ENCODE measurements at places on chromosomes 13 and 19.

DNA sequence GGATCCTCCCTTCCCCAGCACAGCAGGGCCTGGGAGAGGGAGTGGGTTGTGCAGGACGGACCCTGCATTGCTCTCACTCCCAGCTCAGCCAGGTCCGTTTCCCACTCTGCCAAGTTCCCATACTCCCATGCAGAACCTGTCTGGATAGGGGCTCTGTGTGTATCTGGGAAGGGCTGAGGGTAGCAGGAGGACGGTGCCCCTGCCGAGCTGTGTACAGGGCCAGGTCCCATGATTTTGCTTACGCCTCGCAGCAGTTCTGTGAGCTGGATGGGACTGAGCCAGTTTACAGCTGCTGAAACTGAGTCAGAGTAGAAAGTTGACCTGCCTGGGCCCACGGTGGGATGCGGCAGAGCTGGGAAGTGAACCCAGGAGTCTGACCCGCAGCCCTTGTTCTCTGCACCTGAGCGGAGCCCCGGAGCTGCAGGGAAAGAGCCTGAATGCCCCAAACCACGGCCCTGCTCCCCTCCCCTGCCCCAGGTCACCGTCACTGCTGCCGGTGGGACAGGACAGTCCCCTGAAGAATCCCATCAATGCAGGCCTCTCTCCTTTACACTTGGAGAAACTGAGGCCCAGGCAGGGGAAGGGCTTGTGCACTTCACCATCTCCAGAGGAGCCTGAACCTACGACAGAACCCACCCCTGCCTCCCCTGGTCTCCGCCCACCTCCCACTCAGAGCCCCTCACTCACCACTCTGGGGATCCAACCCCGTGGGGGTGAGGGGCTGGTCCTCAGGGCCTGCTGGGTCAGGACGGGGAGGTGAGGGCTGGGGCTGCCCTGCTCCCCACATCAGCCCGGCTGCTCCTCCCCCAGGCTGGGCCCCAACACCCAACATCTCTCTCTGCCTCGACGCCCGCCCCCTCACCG, 3.5 kb downstream of the LILRB5 start:
- no peak for DNase-seq

DNA sequence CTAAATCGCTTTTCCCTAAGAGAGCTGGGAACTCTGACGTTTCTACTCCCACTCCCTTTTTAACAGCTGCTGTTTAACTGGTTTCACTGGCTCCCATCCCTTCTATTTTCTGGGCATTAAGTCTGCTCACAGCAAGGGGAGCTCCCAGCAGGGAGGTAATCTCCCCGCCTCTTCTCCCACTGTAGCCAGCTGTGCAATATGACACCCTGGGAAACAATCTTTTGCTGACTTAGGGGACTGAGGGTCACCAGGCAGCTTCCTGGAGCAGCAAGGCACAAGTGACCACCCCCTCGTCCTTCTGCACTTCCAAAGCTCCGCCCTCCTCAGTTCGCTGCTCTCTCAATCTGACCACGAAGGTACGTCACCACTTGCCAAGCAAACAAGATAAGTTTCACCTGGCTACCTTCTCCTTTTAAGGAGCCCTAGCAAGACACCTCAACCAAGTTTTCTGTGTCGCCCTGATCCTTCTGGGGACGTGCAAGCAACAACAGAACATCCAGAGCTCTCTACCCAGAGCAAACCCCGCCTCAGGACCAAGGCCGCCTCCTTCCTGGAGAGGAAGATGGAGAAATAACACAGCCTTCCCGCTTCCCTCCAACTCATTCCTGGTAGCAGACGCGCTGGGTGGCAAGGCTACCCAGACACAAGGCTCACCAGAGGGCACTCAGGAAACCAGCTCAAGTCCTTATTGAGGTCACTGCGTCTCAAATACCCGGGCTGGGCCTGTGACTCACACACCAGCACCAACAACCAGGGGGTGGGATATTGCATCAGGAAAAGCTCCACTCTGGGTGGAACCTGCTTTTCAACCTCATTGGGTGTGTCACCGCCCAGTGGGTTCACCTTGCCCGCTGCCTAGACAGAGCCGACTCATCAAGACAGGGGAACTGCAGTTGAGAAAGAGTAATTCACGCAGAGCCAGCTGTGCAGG, 92.4 kb downstream of the STK24 start:
- peak; percentile 87 for DNase-seq

DNA sequence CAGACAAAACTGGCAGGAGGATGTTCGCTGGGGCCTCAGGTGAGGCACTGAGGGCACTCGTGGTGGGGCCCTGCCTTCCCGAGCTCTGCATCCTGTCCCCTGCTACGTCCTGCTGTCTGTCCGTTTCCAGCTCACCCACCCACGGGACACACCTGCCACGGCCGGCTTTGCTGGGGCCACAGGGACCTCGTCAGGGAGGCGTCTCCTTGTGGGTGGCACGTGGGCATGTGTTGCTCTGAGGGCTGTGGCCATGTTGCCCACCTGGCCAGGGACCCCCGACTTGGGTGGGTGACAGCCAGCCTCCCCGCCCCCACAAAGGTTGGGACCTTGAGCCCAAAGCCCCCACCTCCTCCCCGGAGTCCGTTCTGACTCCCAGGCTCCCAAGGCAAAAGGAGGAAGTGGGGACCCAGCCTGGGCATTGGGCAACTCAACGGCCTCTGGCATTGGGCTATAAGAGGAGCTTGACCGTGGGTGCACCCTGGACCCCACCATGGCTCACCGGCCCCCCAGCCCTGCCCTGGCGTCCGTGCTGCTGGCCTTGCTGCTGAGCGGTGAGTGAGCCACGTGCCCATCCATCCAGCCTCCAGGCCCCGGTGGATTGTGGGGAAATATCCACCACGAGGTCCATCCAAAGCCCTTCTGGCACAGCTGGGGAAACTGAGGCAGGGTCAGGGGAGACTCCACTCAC, at the start of gene PRTN3:
Gene PRTN3 (plus strand): TSS at position 481 of the 688 bp plus-strand sequence. CDS start 10 bp downstream, at position 491.
- DNase-seq = no peak

GRCh38 chr19:43678512-43679261, 8.7 kb upstream of the PLAUR start:
- DNase-seq = no peak

DNA sequence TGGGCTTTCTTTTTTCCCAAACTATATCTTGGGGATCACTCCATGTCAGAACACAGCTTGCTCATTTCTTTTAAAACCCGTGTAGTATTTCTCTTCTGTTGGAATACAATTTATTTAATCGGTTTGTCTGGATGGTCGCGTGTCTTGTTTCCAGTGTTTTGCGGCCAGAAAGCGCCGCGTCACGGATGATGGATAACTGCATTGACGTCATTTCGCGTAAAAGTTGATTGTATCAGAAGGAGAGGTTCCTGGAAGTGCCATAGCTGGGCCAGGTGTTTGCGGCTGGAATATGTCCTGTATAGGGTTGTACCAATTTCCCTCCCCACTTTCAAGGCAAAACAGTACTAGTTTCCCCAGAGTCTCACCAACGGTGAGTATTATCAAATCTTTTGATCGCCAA, 9.7 kb downstream of the ACTL9 start:
- no peak for DNase-seq

DNA sequence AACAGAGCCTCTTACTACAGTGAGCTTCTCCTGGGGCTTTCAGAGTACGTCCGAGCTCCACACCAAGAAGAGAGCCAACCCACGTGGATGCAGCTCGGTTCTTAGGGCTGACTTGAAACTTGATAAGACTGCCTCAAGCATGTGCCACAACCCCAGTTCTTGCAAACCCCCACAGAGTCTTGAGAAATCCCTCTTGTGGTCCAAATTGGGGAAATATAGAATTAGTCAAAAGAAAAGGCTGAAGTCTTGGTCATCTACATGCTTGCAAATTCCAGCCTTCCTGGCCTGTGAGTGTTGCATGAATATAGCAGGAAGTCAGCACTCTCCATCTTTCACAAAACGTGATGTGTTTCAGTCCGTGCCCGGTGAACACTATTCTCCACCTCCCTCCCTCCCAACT, 95.2 kb downstream of the GGACT start:
- no peak for DNase-seq

Measured in NCI-H82 (cell line).